ENCODE measurements at places on chromosomes 4 and X.

- DNase-seq: peak; percentile 70
Observed at GRCh38 chrX:123859846-123860838, at the start of gene XIAP. Gene XIAP (plus strand): TSS chrX:123860053. CDS start chrX:123885663, 25,610 bp downstream.

- no peak for DNase-seq
Observed at GRCh38 chrX:108221301-108221864, 129.8 kb downstream of the ATG4A start.

GRCh38 chr4:168019019-168019651, 73.2 kb upstream of the ANXA10 start:
- no peak for DNase-seq

GRCh38 chr4:14792702-14793227, 209.5 kb upstream of the CPEB2 start:
- no peak for DNase-seq

- DNase-seq: peak; percentile 59
Observed at GRCh38 chr4:41216294-41217019, 2.1 kb upstream of the APBB2 start.

DNA sequence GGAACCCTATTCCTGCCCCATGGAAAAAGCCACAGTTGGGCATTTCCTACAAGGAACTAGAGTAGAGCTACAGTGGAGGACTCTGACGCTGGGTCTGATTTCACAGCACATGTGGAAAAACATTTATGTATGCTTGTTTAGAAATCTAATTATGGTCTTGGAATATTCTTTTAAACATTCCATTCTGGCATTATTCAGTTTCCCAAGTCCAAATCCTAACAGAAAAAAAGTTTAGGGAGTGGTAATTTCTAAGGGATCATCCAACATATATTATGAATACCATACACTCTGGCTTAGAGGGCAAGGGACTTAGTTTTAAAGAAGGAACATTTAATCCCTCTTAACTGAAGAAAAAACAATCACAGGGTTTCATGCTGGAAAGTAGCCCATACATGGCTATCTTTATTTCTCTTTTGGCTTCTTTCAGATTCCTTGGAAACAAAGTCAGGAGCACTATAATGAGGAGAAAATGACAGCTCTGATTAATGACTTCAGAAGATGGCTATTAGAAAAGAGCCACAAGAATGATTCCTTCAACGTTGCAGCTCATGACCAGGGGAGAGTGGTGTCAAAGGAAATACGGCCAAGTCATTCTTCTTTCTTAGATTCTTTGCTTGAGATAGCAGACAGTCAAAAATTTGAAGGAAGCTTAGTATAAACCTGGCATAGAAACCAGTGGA, 56.1 kb downstream of the CNGA2 start:
- no peak for DNase-seq

GRCh38 chrX:40147971-40148370, 50.2 kb upstream of the BCOR start:
- DNase-seq: no peak

DNA sequence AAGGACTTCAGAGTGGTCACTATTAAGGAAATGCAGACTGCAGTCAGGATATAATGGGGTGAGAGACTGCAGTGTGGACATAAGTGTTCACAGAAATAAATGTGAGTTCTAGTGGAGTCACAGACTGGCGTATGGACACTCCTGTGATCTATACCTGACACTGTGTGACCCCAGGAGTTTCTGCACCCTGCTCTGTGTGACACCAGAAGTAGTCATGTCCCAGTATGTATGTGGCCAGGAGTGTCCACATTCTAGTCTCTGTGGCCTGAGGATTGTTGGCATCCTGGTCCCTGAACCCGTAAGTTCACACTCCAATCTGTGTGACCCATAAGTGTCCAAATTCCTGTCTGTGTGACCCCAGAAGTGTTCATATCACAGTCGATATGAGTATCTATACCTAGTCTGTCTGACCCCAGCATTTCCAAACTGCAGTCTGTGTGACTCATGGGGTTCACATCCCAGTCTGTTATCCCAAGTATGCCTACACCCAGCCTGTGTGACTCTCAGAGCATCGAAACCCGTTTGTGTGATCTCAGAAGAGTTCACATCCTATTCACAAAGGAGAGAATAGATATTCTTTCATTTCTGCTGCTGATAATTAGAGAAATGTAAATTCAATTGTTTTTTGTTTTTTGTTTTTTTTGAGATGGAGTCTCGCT, 16.3 kb downstream of the WDR13 start:
- no peak for DNase-seq

- no peak for DNase-seq
Observed at GRCh38 chrX:10922159-10922558, 189.0 kb upstream of the HCCS start.

GRCh38 chr4:150237110-150237872, 159.0 kb downstream of the DCLK2 start:
- DNase-seq: no peak

DNA sequence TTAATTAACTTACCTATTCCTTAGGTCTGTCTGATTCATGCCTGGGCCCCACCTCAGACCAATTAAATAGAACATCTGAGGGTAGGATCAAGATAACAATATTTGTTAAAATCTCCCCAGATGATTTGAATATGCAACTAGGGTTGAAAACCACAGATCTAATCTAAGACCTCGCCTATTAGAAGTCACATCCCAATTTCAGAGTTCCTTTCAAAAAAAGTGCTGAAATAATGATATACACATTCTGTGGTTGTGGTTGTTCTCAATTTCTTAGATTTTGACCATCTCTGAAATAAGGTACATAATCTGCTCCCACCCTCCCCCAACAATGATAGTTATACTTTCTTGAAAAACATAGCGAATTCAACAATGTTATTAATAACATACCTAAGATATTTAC, 27.7 kb downstream of the NIPAL1 start:
- no peak for DNase-seq

DNA sequence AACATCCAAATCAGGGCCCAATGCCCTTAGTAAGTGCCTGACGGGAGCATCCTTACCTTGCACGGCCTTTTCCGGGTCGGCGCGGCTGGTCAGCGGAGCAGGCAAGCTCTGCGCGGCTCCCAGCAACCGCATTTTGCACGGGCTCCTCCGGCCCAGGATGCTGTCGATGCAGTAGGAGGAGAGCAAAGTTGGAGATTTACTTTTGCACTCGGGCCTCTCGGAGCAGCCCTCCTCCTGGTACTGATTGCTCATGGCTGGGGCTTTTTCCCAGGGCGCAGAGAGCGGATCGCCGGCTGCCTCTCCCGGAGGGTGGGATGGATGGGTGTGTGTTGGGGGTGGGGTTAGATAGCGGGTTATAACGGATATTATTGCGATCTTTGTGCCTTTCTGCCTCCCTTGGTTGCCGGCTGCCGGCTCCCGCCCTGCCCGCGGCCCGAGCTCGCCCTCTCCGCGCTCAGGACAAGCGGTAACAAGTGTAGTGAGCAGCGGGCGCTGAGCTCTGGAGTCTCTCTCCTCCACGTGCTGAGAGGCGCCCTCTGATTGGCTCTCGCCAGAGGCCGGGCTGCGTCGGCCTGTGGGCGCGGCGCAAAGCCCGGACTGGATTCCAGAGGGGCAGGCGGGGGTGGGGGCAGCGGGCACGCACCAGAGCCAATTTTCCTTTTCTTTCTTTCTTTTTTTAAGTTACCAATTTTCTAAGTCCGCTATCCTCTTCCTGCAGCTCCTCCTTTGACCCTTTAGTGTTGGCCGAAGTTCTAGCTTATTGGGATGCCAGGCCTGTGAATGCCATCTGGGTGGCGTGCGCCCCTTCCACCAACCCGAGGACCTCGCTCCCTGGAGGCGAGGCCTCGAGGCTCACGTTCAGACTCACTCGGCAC, at the start of gene ARX:
Gene ARX, minus strand, starts transcription at position 480 of the 875 bp plus-strand sequence. Its CDS starts 228 bp downstream, at position 252.
- DNase-seq: peak; percentile 37

- DNase-seq: no peak
Observed at GRCh38 chr4:139802931-139803330, 137.3 kb downstream of the MGST2 start.

DNA sequence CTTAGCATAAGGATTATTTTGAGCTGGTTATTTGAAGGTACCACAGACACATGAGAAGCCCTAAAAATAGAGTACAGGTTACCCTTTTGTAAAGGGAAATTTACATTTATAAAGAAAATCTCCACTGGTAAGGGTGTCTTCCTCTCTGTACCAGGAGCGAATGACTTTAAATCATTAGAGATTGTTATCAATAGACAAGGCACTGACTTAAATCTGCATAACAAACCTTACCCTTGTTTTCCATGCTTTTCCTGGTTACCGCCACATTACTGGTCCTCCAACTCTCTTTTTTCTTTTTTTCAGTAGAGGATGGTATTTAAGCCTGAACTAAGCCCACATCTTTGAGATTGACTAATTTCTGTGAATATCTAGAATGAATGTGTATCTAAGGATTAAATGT, 129.8 kb downstream of the SLC7A11 start:
- DNase-seq: no peak

- peak; percentile 52 for DNase-seq
Observed at GRCh38 chr4:15197005-15197404, 194.7 kb downstream of the CPEB2 start.

- no peak for DNase-seq
Observed at GRCh38 chrX:5242091-5242790, 986.4 kb downstream of the NLGN4X start.

- DNase-seq: no peak
Observed at GRCh38 chrX:821327-822107, 190.9 kb downstream of the SHOX start.

DNA sequence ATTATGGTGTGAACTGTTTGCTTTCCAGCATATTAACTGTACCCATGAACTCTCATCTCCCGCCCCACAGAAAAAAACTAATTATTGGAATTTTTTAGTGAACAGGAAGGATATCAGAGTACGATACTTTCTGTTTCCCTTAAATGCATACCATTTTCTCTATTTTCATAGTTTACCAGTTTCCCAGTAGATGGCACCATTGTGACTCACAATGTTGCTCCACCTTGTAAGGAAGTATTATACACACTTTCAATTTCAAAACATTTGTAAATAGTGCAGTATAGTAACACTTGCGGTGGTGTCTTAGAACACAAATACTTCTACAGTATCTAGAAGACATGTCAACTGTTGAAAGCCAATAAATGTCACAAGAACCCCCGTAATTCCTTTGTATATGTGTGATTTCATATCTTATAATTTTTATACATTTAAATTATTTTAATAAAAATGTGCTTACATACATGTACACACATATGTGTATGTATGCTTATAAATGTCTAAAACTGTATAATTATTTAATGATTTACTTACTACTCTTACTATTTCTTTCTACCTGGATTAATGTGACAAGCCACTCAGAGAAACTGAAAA, 167.3 kb downstream of the SLIT2 start:
- DNase-seq: peak; percentile 25

Measured in G401 (cell line).